ENCODE measurements at places on chromosomes 6 and 20.

DNA sequence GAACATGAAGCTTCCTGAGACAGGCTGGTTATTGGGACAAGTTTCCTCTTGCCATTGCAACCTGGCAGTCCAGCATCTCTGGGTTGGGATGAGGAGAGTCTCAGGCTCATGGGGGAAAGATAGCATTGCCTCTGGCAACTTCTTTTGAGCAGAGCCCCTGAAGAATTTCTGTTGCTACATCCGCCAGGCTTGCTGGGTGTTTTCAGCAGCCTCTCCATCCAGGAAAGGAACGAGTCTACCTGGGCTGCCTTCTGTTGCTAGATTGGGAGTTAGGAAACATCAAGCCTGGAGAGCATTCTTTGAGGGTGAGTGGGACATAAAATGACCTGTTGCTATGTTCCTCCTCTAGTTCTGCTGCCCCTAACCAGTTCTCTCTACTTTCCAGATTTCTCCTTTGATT lies 313.5 kb downstream of the RFPL4B start:
- DNase-seq = no peak

- DNase-seq = no peak
These were observed at the start of gene PRPH2 for GRCh38 chr6:42722497-42722896. PRPH2 (minus strand) TSS chr6:42722597; CDS start chr6:42722334, 263 bp downstream.

- no peak for DNase-seq
These were observed 1.5 kb downstream of the RALY start for GRCh38 chr20:33995053-33995831.

DNA sequence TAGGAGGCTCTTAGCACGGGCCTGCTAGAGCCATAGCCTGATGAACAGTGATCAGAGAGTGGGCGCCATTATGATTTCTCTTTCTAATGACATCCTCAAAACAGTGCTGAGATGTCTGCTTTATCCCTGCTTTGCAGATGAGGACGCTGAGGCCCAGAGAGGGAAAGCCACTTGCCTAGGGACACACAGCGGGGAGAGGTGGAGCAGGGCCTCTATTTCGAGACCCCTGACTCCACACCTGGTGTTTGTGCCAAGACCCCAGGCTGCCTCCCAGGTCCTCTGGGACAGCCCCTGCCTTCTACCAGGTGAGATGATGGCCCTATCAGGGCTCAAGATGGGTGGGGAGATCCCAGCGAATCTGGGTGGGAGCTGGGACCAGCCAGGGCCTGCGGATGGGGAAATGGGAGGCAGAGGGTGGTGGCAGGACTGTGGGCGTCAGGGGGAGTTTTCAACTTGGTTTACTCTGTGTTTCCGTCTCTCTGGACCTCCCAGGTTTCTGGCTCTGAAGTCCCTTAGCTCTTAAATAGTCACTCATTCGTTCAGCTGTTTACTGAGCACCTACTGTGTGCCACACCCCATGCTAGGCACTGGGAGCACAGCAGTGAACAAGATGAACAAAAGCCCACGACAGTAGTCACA lies 36.7 kb downstream of the SRC start:
- DNase-seq = no peak

DNA sequence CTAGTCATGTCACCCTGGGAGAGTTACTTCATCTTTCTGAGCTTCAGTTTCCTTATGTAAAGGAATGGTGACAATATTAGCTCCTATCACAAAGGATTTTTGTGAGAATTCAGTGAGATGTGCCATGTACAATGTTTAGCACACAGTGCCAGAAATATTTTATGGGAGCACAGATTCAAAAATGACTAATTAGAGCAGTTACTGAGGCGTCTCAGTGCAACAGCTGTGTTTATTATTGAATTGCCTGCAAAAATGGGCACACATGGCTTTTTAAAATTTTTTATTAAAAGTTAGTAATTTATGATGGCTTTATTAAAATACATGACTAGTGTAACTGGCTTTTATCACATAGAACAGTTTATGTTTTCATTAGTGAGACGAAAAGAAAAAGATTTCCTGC lies 134.3 kb upstream of the AHI1 start:
- no peak for DNase-seq

- DNase-seq = peak; percentile 68
These were observed 125.2 kb downstream of the HIVEP2 start for GRCh38 chr6:142819603-142820337.

DNA sequence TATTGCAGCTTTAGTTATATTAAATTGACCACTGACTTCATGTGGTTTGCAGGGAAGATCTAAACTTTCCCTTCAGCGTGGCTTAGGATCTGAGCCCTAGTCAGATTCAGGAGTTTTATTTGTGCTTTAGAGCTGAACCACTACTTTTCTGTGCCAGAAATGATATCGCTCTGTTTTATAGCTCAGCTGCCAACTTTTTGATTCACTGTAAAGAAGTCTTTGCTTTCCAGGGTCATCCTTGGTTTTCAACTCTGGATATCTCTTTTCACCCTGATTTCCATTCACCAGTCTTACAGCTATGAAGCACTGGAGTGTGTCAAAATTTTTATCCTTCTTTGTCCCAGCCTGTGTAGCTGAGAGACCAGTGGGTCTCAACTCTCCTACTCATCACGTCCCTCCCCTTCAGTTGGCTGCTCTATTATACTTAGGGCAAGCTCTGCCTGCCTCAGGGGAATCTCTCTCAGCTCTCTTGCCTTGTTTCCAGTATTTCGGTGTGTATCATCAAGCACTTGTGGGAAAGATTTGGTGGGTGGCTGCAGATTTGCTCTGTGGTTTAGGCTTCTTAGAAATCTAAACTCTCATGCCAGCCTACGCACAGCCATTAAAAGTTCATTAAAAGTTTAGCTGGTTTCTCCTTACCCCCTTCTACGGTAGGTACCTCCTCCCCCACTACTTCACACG lies 425.5 kb downstream of the TENT5A start:
- peak; percentile 52 for DNase-seq

DNA sequence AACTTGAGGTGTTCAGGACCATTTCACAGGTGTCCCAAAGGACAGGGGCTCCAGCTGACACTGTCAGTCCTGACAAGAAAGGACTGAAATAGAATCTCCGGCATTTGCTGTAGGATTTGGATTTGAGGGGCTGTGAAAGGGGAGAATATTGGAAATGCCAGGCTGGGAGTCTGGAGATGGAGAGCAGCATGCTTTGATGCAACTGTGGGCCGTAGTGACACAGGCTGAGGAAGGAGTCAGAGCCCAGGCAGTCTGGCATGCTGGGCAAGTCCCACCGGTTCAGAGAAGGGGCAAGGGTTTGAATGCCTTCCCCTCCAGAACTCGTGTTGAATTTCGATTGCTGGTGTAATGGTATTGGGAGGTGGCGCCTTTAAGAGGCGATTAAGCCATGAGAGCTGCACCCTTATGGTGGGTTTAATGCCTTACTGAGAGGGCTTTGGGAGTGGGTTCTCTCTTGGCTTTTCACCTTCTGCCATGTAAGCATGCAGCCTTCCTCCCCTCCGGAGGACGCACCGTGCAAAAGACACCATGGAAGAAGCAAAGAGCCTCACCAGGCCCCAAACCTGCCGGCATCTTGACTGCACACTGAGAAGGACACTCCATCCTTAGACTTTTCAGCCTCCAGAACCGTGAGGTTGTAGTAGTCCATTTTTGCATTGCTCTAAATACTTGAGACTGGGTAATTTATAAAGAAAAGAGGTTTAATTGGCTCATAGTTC lies 9.4 kb upstream of the PYGB start:
- no peak for DNase-seq

DNA sequence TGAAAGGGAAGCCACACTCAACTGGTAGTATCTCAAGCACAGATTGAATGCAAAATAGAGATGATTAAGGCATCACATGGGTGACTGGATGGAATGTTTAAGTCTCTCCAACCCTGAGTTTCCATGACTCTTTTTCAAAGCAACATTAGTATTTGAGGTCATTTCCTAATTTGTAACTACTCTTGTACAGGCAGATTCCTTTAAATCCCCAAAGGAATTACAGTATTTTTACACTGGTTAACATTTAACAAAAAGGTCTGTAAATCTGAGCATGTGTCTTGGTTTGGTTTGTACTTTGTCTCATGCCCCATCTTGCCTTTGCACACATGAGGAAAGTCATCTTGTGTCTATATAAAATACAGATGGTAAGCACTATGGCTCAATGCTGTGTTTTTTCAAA lies 15.1 kb downstream of the RMND1 start:
- no peak for DNase-seq

All from left hindlimb (tissue), 1 donor.